ENCODE measurements at places on chromosomes 4 and X.
A peak's percentile ranks its signal among the peaks of the same experiment; 100 is the strongest.

DNA sequence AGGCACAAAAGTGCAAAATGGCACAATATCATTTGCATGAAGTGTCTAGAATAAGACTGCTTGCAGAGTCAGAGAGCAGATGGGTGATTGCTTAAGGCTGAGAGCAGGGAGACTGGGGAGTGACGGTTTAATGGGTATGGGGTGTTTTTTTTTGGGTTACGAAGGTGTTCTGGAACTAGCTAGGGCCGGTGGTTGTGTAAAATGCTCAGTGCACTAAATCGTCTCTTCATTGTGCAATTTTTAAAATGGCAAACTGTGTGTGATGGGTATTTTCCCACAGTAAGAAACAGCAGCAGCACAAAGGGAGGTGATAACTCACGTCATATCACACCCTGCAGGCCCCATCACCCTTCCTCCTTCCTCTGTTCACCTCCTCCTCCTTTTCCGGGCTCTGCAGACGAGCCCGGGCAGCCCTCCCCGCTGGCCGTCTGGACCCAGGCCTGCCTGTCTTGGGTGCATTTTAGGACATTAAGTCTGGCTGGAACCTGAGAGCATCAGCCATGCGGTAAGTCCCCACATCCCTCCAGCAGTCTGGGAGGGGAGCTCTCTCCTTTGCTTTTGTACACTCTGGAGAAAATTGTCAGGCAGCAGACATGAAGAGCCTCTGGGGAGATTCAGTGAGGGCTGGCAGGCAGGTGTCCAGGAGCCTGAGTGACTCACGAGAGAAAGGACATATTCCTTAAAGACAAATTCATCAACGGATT lies 42.7 kb downstream of the ASMT start:
- no peak for DNase-seq

DNA sequence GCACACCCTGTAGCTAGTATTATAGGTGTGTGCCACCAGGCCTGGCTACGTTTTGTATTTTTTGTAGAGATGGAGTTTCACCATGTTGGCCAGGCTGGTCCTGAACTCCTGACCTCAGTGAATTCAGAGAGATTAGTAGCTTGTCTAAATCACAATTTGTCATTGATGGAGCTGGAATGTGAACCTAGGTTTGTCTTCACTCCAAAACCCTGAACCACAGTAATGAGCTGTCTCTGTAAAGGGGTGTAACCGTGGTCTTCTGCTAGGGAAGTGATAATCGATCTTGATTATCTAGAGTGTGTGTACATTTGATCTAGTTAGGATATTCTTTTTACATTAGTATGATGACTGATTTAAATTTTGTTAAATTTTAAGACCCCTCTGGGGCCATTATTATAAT lies 8.3 kb downstream of the ARHGAP10 start:
- no peak for DNase-seq

- DNase-seq = peak; percentile 4
These were observed 154.2 kb upstream of the FAM9B start for GRCh38 chrX:9188117-9188516.

GRCh38 chr4:1403591-1404572 lies 2.4 kb downstream of the NKX1-1 start:
- no peak for DNase-seq

- DNase-seq = no peak
These were observed 13.3 kb downstream of the CNOT6L start for GRCh38 chr4:77805840-77806239.

DNA sequence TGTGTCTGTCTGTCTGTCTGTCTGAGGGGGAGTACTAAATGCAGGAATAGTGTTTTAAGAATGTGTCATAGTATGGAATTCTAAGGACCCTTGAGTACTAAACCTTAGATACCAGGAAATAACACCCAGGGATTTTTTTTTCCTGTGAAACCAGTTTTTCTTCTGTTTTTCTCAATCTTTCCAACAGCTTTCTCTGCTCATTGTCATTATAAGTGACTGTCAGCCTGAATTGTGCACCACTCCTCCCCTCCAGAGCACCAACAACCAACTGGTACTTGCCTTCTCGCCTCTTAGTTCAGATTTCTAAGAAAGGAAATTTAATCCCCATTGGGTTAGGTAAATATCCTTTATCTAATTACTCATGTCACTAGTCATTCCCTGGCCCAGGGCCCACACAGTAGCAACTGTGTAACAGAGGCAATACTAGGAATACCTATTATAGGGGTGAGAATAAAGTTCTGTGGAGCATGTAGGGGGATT lies 320.6 kb downstream of the ADGRL3 start:
- DNase-seq = no peak

GRCh38 chr4:29326816-29327215 lies 1393.4 kb upstream of the PCDH7 start:
- DNase-seq = no peak

- DNase-seq = no peak
These were observed 219.8 kb downstream of the MAML3 start for GRCh38 chr4:139934057-139934707.

DNA sequence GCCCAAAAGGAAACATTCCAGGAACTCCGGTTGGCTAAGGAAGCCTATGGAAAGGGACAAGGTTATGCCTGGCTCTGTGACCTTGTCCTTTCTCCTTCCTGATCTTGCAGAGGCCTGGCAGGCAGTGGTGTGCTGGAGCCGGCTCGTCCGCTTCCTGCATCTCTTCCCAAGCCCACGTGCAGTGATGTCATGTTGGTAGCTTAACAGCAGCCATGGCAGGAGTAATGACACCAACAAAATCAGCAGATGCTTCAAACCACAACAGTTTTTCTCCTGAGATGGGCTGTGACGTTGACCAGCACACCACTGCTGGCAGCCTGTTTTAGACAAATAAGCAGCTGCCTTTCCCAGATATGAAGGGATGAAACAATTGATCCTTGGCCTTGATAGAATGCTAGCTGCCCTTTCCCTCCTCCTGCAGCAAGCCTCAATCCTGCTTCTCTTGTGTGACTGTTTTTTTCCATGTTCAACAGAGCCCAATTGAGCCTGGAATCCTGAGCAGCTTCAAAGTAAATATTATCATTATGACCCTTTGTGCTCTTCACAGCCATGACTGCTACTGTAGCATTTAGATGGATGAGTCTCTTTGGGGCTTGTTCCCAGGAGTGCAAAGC lies 23.4 kb downstream of the SEPTIN6 start:
- peak; percentile 61 for DNase-seq

DNA sequence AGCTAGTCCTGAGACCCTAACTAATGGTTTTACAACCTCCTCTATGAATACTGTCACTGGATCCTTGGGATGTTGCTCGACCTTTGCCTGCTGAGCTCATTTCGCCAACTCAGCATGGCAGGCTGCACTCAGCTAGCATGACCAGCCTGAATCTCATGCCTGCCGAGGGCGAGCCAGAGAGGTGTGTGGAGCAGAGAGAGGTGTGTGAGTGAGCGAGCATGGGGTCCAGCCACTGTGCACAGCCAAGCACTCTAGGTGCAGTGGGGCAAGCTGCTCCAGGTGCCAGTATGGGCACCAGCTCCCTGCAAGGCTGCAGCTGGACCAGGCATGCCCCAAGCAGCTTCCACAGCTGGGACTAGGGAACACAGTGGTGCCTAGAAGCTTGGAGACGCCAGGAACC lies 410.9 kb downstream of the PCDH10 start:
- DNase-seq = no peak

DNA sequence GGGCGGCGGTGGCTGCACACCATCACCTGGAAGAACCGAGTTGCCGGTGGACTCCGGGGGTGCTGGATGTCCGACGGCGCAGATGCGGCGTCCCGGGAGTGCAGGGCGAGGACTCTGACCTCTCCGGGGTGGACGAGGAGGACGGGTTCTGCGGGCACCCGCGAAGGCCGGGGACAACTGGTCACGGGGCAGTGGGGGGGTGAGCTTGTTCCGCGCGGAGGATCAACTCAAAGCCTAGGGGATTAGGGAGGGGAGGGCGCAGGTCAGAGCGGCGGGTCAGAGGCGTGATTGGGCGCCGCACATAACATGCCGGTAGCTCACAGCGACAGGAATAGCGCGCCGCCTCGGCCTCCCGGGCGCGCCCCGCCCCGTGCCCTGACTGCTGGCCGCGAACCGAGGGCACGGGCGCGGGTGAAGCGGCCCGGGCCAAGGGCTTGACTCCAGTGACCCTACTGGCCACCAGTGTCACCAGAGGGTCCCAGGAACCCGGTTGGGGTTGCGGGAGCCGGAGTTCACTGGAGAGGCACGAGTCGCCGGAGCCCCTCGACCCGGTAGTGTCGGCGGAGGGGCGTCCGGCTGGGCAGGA lies at the start of gene KLHL34:
KLHL34 (minus strand) TSS at position 179 of the 586 bp plus-strand sequence. CDS start 542 bp downstream, outside the sequence.
- DNase-seq = no peak

DNA sequence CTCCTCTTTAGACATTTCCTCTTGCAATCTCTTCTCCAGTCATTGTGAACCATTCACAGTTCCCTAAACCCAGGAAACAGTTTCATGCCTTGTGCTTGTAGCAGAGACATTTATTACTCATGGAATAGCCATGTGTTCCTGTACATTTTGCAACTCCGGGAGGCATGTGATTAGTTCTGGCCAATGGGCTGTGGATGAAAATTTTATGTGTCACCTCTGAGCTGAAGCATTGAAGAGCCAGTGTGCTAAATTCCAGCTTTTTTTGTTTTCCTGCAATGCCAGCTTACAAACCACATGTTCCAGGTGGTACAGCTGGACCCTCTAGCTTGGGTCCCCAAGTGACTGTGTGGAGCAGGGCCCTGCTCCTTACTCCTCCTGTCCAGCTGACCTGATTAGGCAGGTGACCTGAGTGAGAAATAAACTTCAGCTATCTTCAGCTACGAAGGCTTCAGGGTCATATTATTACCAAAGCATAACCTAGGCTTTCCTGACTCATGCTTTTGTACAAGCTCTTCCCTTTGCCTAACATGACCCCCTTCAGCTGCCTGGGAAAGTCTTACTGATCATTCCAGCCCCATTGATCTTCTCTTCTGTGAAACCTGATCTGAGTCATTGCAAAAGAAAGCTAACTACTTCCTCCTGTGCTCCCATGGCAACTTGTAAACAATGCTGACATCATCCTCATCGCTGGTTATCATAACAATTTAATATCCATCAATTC lies 200.4 kb downstream of the PTTG2 start:
- peak; percentile 23 for DNase-seq

GRCh38 chr4:171742436-171742835 lies 70.8 kb upstream of the GALNTL6 start:
- DNase-seq = no peak

DNA sequence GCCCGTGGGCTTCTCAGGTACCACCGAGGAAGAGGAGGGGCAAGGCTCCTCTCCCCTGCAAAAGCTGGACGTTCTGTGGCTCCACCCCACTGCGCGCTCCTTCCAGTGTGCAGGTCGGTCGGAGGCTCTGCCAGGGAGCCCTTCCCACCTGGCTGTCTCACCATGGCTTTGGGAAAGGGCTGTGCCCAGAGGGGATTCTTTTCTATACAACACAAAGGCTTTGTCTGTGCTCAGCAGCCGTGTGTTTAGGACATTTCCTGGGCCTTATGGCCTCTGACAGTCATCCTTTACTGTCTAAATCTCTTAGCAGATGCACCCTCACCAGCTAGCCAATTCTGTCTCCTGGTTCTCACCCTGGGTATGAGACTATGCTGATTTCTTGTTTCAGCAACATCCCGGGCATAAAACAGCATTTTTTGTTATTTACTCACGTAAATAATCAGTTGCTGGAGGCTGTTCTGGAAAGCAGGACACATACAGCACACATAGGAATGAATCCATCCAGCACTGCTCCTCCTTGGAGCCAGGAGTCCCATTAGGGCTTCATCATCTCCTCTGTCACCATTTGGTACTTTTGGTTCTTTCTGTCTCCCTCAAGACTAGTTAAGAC lies 20.4 kb upstream of the ATXN3L start:
- no peak for DNase-seq

GRCh38 chr4:27490315-27490714 lies 629.7 kb downstream of the STIM2 start:
- DNase-seq = no peak

DNA sequence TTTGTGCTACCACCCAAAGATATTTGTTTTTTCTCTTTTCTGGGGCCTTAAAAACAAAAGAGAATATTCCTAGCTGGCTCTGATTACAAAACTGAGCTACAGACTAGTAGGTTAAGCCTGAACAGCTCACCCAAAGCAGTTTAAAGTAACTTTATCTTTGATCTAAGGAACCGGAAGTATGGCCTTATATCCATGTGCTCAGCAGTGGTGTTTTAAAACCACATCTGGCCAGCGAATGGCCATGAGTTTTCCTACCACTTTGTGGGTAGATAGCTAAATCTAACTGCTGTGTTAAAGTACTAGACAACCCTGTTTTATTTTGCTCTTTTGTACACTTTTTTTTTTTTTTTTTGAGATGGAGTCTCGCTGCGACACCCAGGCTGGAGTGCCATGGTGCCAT lies 24.6 kb downstream of the ADGRG4 start:
- no peak for DNase-seq

- no peak for DNase-seq
These were observed 40.2 kb downstream of the PALLD start for GRCh38 chr4:168537086-168537485.

GRCh38 chrX:11499076-11500044 lies 166.4 kb downstream of the ARHGAP6 start:
- no peak for DNase-seq

- no peak for DNase-seq
These were observed 2.2 kb downstream of the MID2 start for GRCh38 chrX:107827852-107828251.

DNA sequence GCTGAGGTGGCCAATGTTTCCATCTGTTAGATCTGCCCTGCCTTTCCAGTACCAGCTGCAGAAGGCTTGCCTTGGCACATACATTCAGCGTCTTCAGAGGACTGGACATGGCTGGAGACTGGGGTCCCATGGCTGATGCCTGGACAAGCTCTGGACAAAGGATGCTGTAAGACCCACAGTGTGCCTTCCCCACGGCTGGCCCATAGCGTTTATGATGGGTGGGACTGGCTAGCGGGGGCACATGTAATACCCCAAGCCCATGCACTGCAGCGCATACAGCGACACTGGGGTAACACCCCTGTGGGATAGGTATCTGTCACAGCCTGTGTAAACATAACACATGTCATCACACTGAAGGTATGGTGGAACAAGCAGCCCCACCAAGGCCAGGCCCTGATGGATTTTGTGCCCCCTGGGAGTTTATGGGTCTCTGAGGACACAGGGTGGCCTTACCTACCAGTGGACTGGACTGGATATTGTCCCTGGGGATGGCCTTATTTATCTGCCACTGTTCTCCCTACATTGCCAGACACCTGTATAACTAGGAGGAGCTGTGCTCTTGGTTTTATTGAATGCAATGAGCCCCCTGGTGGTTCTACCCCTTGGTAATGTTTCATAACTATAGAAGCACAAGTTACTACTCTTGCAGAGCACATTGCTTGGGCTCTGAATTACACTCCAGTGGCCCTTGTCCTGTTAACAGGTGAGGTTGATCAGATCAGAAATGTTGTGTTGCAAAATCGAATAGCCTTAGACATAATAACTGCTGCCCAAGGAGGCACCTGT lies 34.3 kb upstream of the TACR3 start:
- DNase-seq = no peak

DNA sequence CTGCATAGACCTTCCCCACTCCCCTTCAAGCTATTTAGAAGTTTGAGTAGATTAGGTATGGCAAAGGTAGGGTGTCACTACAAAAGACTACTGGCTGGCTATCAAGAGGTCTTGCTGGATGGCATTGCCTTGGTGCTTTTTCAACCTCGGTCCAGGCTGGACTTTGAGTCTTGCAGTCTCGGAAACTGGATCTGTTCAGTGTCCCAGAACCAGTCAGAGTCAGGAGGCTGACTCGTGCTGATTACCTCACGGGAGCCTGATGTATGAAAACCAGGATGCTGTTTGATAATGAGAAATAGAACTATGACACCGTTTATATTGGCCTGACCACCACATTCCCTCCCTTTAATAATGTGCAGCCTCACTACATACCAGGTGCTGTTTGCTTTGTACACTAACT lies 2.7 kb upstream of the PHKA1 start:
- DNase-seq = no peak

GRCh38 chr4:17437396-17437795 lies 74.5 kb downstream of the QDPR start:
- no peak for DNase-seq

All from SHP77 (cell line).